Fibroblast of pulmonary artery (primary cell): ENCODE measurements at places on chromosomes 1 and 21.
A peak's percentile ranks its signal among the peaks of the same experiment; 100 is the strongest.

- DNase-seq: no peak
Measured at GRCh38 chr1:201108614-201109013, 3.6 kb downstream of the CACNA1S start.

GRCh38 chr1:38062361-38063288, 16.0 kb upstream of the POU3F1 start:
- DNase-seq: no peak

- no peak for DNase-seq
Measured at GRCh38 chr1:178020968-178021640, 51.2 kb upstream of the SEC16B start.

GRCh38 chr1:156768610-156769295, 1.4 kb downstream of the PRCC start:
- DNase-seq: no peak

DNA sequence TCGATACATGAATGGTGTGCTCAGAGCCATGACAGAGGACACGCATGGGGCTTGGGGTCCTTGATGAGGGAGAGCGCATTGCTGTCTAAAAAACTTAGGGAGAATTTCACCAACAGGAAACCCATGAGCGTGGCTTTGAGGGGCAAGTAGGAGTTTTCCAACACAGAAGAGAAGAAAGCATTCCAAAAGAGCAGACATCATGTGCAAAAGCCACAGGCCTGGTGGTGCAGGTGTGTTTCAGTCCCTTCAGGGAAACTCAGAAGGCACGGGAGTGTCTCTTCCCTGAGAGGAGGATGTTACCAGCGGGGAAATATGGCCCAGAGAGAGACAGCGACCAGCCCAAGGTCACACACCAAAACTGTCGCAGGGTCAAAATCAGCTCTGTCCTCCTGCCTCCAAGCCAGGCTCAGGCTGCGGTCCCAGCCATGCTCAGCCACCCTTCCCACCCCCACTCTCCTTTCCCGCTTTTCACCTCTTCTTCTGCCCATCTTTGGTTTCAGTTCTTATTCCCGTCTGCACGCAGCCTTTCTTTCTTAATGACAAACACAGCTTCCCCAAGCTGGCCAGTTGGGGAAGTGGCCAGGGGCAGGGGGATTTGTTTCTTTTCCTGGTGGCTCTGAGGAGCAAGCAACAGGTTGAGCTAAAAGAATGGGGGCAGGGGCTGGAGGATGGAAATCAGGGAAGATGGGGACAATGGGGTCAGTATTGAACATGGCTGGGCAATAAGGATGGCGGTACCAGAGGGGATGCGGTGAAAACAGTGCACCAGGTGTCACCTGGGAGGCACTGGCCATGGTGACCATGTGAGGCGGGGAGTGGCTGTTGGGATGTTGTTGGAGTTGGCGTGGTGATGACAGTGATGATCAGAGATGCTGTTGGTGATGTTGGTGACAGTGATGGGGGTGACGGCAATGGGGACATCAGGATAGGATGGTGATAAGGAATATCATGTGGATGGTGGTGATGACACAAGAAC, 10.3 kb downstream of the LAPTM5 start:
- DNase-seq: no peak

DNA sequence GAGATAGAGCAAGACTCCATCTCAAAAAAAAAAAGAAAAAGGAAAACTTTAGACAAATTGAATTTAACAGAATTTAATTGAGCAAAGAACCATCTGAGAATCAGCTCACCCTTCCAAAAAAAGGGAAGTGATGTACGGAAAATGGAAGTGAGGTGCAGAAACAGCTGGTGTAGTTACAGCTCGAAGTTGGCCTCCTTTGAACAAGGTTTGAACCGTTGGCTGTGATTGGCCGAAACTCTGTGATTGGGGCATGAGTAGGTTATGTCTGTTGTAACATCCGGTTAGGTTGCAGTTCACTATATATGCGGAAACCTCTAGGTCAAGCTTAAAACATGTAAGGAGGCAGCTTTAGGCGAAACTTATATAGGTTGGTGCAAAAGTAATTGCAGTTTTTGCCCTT, 97.9 kb upstream of the KIF26B start:
- no peak for DNase-seq

DNA sequence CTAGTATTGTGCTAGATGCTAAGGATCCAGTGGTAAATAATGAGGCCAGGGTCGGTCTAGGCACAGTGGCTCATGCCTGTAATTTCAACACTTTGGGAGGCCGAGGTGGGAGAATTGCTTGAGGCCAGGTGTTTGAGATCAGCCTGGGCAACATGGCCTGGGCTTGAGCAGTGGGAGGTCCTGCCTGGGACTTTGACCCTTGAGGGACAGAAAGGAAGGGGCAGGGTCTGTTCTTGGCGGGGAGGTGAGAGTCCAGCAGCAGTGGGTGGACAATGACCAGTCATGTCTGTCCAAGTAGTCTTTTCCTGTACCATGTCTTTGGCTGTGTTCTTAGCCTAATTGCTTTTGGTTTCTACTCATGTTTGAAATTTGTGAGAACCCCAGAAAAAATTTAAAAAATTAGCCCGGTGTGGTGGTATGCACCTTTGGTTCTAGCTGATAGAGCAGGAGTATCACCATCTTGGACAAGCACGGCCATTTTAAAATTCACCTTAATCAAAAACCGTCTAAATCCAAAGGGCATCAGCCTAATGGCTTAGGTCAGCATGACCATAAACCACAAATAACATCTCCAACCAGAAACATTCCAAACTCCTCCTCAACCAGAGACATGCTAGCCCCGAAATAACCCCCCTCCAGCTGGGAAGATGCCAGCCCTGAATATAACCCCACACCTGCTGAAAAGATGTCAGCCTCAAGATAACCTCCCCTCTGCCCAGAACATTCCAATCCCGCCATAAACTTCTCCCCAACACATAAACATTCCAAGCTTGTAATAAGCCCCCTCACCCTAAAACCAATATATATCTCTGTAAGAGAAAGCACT, 6.8 kb upstream of the AK2 start:
- no peak for DNase-seq

- no peak for DNase-seq
Measured at GRCh38 chr1:10046356-10047085, 13.8 kb downstream of the UBE4B start.

DNA sequence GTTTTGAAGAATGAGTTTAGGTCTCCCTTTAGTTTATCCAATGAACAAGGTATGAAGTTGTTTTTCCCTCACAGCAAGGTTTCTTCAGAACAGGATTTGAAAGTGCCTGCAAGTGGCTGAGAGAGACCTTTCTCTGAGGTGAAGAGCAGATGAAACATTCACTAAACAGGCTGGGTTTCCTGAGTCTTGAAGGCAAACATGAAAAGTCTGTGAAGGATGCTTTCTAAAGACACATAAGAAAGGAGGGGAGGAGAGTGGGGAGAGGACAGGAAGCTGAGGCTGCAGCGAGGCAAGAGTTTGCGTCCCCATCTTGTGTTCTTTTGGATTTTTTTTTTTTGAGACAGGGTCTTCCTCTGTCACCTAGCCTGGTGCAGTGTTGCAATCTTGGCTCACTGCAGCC, 95.7 kb upstream of the SIM2 start:
- no peak for DNase-seq

- DNase-seq: peak; percentile 57
Measured at GRCh38 chr1:9705337-9706093, 54.0 kb downstream of the PIK3CD start.

DNA sequence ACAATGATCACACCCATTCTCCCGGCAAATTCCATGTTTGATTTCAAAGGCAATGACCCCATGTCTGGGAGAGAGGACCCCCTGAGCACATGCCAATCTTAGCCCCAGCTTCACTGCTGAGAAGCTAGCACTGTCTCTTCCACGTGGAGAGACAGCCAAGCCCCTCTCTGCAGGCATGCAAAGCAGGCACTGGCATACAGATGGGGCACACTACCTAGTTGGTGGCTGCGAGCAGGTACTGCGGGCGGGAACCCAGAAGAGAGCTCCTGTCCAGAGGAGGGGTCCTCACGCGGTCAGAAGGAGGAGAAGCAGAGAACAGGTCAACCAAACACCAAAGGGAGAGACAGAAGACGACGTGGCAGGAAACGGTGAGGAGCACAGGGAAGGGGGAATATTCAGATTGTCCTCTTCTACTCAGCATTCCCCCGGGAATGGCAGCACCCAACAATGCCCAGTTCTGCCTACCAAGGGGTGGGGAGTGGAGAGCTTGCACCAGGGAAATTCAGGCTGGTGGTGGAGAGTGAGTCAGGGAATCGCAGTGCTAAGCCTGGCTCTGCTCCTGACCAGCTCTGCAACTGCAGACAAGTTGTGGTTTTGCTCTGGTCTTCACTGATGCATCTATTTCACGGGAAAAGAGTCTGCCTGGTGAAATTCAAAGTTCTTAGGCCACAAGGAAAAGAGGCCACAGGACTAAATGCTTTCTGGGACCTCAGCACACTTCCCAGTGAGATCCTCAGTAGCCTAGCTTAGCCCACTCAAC, 48.1 kb upstream of the GOLT1A start:
- no peak for DNase-seq

- DNase-seq: no peak
Measured at GRCh38 chr1:235791532-235792060, 75.1 kb downstream of the LYST start.

- peak; percentile 21 for DNase-seq
Measured at GRCh38 chr1:110548381-110548780, 29.4 kb upstream of the KCNA10 start.

- no peak for DNase-seq
Measured at GRCh38 chr1:172670316-172670715, 11.4 kb downstream of the FASLG start.

DNA sequence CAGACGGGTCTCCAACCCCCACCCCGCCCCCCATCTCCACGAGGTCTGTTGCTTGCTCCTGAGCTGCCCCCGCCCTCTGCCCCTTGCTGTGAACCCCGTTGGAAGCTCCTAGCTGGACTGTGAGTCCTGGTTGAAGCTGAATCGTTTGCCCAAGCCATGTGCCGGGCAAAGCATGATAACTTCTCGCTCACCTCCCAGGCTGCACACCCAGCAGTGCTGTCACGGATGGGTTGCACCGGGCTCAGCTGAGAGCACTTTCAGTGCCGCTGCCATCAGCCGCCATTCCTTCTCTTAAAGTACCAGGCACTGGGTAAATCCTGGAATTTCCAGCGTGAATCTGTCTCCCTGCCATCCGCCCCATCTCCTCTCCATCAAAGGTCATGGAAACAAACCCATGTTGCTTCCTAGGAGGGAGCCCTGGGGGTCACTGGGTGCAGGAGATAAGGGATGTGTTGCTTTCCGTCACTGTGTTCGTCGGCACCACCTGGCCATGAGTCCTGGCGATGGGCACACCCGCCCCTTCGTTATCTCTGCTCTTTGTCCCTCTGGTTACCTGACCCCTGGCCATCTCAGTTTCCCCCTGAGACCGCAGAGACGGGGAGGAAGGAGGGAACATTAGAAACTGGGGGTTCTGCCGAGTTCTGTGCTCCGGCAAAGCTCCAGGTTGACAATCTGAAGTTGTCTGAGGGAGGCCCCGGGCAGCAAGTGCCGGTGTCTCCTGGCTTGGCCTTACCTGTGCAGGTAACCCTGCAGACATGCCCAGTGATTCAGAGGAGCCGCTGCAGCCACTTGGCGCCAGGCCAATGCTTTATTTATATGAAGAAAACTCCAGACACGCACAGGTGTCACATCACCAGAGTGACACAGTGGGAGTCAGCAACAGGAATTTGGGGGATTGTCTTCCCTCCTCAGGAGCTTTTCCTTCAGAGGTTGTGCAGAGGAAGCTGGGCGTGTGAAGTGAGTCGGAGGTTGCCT, 2.7 kb downstream of the PDE9A start:
- no peak for DNase-seq

GRCh38 chr1:11980676-11980972, 380 bp downstream of the MFN2 start:
- DNase-seq: no peak

- DNase-seq: no peak
Measured at GRCh38 chr1:165053351-165053750, 303.2 kb downstream of the LMX1A start.

DNA sequence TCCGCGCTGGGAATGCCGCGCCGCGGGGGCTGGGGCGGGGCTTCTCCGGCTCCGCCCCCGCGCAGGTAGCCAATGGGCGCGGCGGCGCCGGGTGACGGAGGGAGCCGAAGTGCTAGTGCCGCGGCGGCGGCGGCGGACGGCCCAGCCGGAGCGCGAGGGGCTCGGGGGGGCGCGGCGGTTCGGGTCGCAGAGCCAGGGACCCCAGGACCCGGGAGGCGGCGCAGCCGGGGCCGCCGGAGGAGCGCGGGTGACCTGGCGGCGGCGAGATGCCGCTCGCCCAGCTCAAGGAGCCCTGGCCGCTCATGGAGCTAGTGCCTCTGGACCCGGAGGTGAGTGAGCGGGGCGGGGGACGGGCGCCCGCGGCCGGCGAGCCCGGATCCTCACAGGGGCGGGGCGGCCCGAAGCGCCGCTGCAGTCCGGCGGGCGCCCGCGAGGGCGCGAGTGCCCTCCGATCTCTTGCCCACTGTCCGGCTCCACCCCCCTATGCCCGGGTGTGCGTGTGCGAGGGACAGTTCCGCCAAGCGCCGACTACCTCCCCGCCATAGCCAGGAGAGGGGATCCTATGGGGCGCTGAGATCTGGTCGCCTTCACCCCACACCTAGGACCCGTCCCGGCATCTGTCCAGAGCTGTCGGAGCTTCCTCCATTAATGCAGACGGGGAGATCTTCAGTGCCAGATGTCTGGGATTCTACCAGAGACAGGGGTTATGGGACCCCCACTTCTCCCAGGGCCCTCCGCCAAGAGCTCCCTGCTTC, at the start of gene RPS6KA1:
Gene RPS6KA1, plus strand, starts transcription at position 107 of the 755 bp plus-strand sequence. Its CDS starts 160 bp downstream, at position 267.
- DNase-seq: peak; percentile 29

DNA sequence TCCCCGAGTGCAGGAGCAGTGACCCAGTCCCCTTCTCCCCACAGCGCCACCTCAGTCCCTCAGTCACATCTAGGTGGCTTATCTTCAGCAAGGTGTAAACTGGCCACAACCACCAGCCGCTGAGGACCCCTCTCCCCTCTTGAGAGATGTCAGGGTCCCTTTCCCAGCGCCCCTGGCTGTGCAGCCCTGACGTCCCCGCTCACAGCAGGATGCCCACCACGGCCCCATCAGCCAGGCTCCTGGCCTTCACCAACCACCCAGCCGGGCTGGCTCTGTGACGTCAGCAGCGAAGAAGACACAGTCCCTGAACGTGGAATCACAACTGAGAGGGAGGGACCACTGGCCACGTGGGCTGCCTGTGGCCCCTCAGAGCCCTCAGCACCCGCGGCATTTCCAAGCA, 249.4 kb downstream of the NPHP4 start:
- no peak for DNase-seq

- DNase-seq: peak; percentile 38
Measured at GRCh38 chr21:44299458-44300261, at the start of gene PFKL. PFKL (plus strand) TSS chr21:44300053; CDS start chr21:44300106, 53 bp downstream.

DNA sequence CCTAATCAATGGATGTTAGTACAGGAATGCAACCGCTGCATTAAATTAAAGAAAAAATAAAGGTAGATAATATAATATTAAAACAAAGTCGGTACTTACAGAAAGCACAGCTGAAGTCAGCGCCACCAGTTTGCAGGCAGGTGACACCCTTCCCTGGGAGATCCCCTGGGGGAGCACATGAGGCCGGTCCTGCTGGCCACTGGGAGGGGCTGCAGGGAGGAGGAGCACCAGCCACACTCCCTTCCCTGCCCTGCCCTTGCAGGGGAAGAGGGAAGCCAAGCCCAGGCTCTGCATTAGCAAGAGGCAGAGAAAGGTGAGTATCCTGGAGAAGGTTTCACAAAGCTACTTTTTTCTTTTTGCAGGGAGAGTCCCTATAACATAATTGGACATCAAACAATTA, 507.0 kb downstream of the AJAP1 start:
- no peak for DNase-seq
